NCI-H1092 (cell line): ENCODE measurements at places on chromosomes 4 and X.

GRCh38 chr4:174423257-174423944 is 98.9 kb downstream of the HPGD start:
- no peak for DNase-seq

DNA sequence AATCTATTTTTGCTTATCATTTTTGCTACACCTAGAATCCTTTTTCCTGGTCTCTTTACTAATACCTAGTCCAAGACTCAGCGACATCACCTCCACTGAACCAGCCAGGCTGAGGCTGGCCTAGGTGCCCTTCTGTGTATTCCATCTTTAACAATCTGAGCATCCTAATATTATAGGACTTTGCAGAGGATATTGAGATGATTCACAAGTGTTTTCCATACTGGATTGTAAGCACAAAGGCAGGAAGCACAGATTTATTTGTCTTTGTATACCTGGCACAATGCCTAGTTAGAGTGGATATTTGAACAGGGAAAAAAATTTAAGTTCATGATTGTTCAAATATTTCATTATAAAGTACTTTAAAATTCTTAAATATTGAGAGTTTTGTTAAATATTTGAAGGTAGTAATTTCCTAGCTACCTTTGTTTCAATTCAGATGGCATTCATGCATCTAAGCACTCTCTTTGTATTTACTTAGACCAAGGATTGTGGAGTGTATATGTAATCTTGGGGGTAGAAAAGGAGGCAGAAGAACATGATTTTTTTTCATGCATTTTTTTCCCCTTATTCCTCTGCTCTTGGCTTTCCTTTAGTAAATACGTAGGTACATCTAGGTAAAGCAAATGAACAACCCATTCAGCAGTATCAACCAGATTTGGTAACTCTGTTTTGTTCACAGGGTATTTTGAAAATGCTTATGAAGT is 18.4 kb downstream of the SMARCA5 start:
- DNase-seq = no peak

- no peak for DNase-seq
These were observed 2.5 kb downstream of the CACNA1F start for GRCh38 chrX:49230500-49231232.

DNA sequence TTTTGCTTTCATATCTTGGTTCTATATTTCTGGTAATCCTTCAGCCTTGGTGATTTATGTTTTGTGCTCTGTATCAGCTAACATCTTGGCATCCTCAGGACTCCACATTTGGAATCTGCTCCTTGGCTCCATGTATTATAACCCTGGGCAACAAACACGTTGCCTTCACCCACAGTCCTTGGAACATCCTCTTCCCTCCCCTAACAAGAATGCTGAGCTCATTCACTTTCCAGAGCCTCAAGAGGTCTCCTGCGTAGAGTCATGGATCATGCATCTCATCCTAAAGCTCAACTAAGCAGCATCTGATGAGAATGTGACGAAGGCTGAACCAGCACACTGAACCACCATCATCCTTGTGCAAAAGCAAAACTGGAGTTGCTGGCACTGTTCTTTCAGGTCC is 60.5 kb upstream of the C1GALT1C1 start:
- no peak for DNase-seq

DNA sequence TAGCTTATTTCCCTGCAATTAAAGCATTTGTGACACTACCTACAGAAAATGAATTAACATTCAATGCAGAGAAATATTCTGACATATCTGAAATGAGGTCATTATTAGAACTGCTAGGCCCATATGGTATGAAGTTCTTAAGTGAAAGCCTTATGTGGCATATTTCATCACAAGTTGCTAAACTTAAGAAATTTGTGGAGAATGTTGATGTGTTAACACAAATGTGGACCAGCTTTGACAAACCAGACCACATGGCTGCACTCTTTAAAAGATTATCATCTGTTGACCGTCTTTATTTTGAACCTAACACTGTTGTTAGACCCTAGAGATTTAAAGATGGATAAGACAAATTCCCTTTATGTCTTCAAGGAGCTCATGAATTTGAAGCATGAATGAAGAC is 1024.1 kb downstream of the RPA4 start:
- DNase-seq = no peak

- no peak for DNase-seq
These were observed 5.9 kb upstream of the TNIP2 start for GRCh38 chr4:2762048-2762447.

DNA sequence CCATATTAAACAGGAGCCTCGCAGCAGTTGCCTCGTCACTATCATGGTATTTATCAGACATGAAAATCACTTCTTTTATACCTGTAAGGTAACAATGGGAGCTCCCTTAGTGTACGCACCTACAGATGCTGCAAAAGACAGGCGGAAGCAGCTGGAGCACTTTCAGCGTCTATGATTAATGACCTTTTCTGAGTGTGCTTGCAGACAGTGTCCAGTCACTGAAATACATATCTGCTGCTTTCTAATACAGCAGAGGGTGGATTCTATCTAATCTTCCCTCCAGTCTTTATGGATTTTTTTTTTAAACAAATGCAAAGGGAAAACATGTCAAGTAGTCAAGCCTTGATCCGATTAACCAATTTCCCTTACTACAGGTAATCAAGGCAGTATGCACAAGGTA is 24.1 kb downstream of the DCTD start:
- DNase-seq = no peak

DNA sequence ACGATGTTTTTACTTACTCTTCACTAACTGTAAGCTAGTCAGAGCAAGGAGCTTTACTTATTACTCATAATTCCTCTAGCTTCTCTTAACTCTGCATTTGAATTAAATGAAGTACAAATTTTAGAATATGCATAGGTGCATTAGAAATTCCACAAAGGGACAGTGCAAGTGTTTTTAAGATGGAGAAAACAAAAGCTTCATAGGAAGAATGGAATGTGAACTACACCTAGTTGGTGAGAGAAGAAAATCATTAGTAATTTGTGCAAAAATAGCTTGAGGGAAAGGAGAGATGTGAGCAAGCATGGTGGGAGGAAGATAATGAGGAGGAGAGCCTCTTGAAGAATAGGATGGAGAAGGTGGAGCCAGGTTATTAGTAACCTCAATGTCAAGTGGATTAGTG is 77.5 kb upstream of the SMARCA5 start:
- DNase-seq = no peak

DNA sequence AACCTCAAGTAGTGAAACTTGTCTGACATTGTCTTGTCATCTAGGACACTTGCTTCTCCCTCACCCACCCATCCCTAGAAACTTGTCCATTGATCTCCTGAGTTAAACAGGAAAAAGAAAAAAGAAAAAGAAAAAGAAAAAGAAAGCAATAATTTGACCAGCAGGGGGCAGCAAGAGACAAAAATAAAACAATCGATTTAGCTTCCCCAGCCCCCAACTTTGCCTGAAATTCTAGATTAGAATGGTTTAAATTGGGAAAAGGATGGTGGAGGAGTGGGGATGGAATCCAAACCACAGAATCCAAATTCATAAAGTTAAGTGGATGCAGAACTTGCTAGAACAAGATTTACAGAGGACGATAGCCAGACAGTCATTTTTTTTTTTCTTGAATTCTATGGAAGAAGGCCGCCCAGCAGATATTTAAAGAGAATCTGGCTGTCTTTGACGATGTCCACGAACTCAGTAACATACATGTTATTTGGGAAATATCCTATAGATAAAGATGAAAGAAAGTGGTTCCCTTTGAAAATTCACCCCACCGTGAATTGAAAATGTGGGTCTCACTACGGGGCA is 282.9 kb downstream of the USP46 start:
- peak; percentile 57 for DNase-seq

DNA sequence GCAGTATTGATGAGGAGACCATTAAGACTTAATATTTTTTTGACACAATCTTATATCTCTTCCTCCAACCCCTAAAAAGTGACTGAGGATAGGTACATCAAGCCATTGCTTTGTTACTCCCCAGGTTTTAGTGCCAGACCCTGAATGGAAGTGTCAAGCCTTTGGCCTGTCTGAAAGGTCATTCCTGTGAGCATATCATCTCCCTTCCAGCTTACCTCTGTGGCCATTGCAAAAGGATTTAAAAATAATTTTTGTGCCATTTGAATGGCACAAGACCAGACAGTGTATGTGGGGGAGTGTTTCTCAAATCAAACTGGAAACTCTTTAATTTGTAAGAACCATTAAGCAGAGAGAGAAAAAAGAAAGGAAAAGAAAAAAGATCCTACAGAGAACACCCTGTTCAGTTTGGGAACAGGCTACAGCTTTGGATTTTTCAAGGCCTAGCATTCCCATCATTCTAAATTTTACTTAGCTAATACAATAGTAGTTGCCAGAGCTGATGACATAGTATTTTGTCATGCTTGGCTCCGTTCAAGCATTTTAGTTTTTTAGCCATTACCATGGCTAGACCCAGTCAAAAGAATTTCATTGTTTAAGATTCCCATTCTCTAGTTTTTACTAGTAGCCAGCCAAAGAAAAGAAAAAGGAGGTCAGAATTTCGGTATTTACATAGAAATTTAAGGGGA is 49.6 kb downstream of the HPF1 start:
- no peak for DNase-seq

DNA sequence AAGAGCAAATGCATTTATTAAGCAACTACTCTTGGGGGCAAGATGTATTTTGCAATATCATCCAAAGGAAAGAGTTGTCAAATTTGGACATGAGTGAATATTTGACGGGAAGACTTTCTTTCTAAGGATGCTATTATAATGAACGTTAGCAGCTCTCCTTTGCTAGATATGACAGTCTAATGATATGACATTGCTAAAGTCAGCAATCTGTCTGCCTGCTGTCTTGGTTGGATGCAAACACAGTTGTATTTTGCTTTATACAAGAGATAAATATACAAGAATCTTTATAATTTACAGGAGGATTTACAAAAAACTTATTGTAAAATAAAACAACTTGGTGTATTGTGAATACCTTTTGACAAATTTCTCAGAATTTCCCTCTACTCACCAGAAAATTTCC is 37.5 kb downstream of the MAGEC1 start:
- no peak for DNase-seq
